ENCODE measurements at places on chromosomes 11 and 22.
A peak's percentile ranks its signal among the peaks of the same experiment; 100 is the strongest.

GRCh38 chr11:94933223-94934130 is 39.9 kb downstream of the CWC15 start:
- DNase-seq, result no peak

- DNase-seq, result no peak
These were observed 89.7 kb upstream of the SHANK2 start for GRCh38 chr11:71342116-71342515.

DNA sequence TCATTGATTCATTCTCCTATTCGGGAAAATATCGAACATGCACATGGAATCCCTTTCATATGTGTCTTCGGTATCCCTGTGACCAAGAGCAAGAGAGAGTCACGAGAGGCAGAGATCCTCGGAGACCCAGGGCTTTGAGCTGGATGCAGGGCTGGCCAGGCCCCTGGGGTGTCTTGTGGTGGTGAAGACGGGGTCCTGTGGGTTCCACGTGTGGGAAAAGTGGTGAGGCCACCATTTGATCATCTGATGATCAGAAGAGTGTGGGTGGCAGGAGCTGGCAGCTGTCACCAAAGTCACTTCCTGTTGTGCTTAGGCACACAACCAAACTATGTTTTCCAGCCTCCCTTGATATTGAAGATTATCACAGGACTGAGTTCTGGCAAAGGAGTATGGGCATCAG is 94.0 kb downstream of the BRD1 start:
- no peak for DNase-seq

GRCh38 chr11:15307619-15308024 is 192.9 kb downstream of the INSC start:
- no peak for DNase-seq

- no peak for DNase-seq
These were observed 19.7 kb downstream of the ZNF195 start for GRCh38 chr11:3359092-3359824.

DNA sequence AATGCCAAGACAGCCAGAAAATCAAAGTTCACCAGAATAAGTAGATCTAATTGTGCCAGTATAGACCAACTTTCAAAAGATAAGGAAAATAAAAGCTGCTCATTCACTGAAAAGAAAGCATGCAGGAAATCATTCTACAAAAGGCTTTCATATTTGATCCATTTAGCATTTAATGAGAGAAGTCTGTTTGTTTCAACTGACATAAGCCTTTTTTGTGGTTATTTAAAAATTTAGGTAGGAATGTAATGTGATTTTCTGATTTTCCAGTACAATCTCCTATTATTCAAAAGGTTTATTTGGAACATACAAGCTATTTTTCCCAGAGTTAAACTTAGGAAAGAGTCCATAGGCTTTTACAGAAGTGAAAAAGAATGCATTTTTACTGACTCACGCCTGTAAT is 92.7 kb downstream of the SBF2 start:
- no peak for DNase-seq

DNA sequence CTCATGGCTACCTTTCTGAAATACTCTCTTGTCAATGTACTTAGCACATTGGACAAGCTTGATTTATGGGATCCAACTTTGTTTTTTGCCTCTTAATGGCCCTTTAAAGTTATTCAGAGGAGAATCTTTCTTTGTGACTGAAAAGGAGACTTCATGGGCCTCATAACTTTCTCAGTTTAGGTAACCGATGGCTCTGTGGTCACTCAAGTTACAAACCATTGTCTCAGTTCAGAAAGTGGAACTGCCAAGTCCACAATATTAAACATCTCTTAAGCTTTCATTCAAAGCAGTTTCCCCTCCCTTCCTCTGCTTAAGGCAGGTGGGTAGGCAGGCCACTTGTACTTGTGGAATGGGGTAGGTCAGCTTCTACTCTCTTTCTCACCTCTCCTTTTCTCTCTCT is 12.3 kb upstream of the ARL14EP start:
- no peak for DNase-seq

GRCh38 chr11:3123761-3124733 is 41.1 kb downstream of the OSBPL5 start:
- DNase-seq, result no peak

GRCh38 chr11:60566776-60567175 is 51.6 kb downstream of the MS4A13 start:
- no peak for DNase-seq

DNA sequence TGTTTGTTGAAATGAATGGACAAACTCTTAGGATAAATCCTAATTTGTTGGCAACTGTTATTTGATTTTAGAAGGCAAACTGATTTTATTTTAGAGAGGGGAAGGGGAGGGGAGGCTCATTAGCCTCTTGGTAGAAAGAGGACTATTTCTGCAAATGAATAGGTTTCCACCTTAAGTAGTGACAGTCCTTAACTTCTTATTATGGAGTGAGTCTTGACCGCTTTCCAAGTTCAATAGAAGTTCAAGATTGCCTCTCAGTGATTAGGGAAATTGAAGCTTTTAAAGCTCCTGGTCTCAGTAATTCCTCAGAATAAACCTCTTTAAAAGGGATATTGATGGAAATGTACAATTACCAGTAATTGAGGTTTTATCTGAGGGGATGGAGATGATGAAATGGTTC is 55.7 kb downstream of the PANX1 start:
- DNase-seq, result no peak

DNA sequence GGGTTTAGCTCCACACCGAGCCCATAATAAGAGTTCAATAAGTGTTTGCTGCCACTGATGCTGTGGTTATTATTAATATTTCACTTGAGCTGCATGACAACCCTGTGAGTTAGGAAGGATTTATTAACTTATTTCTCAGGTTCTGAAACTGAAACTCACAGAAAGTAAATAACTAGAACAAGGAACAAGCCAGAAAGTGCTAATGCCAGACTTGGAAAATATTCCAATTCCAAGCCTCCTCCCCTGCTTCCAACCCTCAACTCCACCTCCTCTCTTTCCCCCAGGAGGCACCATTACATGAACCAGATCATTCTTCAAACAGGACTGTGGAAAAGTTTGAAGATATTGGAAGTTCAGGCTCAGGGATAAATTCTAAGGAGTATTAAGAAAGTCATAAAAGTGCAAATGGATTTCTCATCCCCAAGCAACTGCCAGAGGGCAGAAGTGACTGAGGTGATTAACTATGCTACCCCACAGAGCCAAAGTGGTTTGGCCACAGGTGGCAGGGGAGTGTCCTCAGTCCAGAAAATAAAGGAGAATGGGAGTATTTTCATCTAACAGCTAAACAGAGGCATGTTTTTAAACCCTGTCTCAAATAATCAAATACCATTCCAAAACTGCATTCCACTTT is 3.2 kb upstream of the FJX1 start:
- no peak for DNase-seq

DNA sequence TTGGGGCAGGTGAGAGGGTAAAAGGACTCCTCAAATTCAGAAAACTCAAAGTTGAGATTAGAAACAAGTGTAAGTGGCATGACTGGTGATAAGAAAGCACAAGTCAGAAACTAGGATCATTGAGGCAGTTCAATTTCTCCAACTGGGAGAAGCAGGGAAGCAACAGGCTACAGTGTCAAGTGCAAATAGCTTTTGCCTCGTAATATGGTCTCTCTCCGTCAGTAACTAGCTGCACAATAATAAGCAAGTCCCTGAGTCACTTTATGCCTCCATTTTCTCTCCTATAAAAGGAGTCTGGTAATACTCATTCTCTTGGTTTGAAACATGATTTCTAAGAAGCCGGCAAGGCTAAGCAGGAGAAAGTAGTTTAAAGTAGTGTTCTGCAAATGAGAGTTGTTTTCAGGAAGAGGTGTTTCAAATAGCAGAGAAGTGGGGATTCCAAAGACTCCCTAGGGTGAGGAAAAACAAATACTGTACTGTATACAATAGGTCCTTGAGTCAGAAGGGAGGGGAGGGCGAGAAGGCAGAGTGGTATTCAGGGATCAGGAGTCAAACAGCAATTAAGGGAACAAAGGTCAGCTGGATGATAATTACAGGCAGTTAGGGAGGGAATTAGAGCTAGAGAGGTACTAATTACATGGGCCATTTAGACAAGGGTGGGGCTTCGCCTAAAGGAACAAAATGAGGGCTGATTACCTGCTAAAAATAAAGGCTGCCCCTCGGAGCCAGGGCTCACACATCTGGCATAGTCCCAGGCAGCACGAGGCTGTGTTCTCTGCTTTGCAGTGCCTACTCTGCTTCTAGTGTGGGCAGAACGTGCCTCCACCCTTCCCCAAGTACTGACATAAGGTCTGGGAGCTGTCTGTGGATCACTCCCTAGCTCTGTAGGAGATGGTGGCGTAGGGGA is 96.0 kb upstream of the BDNF start:
- no peak for DNase-seq

DNA sequence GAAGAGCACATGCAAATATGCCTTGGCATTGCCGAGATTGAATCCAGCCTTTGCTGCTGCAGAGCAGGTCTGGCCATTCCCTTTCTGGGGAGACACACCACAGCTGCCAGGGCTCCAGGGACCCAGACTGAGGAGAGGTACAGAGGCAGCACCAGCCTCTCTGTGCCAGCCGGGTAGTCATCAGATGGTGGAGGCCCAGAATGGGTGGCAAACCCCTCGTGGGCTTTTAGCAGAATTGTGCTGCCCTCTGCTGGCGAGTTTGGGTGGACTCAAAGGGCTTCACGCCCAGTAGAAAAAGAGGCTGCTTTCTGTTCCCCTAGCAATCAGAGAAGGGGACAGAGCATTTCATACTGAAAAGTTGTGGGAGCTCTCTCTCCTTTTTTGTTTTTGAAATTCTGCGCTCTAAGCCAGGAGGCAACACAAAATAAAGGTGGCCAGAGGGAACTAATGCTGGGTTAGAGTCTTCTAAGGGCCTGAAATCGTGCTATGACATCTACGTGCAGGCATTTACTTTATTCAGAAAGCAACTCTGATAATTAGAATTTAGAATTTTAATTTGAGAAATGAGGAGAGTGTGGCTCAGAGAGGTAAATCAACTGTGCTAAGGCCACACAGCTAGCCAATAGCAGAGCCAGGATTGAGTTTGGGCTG is 158.8 kb upstream of the NAV2 start:
- DNase-seq, result peak; percentile 23

GRCh38 chr22:21682385-21683175 is 16.8 kb downstream of the PPIL2 start:
- no peak for DNase-seq

GRCh38 chr11:85948884-85949283 is 93.7 kb downstream of the CCDC83 start:
- DNase-seq, result no peak

DNA sequence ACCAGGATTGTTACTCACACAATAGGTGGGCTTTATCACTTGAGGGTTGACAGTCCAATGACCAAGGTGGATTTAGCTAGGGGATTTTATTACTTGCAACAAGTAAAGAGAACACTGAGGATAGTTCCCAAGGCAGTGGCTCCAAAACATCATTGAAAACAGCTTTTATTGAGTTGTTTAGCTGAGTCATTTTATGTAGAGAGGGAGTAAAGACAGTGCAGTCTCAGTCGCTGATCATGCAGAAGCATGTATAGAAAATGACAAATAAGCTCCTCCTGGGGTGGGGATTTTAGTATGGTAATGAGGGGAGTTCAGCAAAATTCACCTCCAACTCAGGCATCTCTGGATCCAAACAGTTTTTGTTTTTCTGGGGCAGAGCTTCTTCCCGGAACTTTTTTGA is 163.0 kb upstream of the CCDC179 start:
- DNase-seq, result no peak

DNA sequence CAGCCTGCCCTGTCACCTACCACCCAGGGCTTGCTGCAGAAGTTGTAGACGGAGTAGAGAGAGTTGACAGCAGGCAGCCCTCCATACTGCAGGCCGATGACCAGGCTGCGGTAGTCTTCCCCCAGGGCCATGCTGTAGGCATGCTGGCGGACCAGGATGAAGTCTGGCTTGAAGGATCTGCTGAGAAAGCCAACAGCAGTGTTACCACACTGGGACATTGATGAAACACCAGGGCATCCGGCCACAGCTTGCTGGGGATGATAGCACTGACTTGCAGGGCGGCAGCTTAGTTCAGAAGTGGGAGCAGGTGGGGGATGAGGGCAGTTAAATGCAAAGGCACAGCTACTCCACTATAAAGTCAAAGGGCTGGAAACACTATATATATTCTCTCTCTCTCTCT is 67.4 kb downstream of the TIMP3 start:
- DNase-seq, result no peak

DNA sequence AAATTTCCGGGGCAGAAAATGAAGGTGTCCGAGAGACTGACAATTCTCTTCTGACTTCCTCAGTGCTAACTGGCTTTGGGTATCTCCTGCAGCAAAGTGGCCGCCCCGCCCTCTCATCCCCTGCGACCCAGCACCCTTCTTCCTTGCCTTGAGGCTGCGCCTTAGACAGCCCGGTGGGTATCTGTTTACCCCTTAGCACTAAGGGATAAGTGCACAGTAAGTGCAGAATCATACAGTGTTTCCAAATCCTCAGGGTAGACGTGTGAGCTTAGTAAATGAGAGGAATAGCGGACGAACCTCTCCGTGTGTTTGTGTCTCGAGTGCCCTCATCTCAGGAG is 368 bp upstream of the CHORDC1 start:
- no peak for DNase-seq

DNA sequence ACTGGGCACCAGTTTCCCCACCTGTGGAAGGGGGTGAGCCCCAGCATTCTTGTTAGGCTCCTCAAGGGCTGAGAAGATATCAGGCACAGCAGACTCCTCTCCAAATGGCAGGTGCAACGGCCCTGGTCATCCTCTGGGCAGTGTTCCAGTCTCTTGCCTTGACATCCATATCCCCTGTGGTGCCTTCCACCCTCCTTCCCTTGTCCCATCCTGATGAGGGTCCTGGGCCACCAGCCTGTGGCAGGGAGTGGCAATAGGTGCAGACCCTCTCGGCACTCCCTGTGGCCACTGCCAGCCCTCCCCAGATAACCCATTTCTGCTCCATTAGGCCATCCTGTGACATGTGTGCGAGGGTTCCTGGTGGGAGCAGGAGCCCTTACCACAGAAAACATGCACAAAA is 78.8 kb upstream of the NECTIN1 start:
- DNase-seq, result no peak

DNA sequence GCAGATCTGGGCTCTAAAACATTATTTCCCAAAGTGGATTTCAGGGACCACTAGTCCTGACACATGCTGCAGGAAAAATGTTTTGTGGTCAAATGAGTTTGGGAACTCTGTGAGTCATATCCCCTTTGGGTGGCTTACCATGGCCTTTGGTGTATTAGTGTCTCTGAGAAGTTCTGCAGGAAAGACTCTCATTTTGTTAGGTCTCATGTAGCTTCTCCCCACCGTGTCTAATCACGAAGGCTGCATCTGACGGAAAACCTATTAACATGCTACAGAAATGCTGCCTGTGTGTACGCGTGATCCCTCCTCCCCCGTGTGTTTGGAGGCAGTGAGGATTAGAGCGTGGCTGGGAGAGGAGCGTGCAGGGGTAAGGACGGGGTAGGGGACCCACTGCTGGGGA is 191.7 kb downstream of the ST3GAL4 start:
- no peak for DNase-seq

DNA sequence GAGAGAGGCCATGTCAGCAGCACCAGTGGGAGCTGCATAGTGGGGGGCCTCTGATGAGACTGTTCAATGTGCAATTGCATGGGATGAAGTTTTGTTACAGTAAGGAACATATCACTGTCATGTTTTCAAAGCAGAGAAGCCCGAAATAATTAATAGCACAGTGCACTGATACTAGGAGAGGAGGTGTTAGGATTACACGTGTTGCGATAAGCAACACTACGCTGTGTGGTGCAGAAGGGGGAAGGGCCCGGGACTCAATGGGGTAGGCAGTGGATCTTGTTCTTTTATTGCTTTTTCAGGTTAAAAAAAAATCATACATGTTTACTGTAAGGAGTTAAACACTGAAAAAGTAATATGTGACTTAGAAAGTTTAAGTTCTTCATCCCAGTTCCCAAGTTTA is 29.2 kb downstream of the TCIRG1 start:
- no peak for DNase-seq

- no peak for DNase-seq
These were observed 30.9 kb downstream of the KCNQ1OT1 start for GRCh38 chr11:2668876-2669275.

Measured in stimulated activated CD4-positive, alpha-beta T cell treated with anti-CD3 and anti-CD28 coated beads, TNF-alpha, amount 100 ng/mL, for 4 hours (primary cell).